NCI-H69 (cell line): ENCODE measurements at places on chromosomes 12 and 14.

DNA sequence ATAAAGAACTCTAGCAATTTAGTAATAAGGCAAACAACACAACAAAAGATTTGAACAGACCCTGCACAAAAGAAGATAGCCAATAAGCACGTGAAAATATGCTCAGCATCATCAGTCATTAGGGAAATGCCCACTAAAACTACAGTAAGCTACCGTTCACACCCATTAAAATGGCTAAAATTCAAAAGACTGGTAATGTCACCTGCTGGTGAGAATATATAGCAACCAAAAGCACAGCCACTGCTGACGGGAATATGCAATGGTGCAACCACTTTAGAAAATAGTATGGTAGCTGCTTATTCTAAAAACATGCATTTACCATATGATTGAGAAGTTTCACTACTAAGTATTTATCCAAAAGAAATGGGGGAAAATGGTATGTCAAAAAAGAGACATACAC is 74.9 kb downstream of the DPF3 start:
- no peak for DNase-seq

GRCh38 chr14:50109342-50109741 is 7.0 kb downstream of the VCPKMT start:
- peak; percentile 28 for DNase-seq

DNA sequence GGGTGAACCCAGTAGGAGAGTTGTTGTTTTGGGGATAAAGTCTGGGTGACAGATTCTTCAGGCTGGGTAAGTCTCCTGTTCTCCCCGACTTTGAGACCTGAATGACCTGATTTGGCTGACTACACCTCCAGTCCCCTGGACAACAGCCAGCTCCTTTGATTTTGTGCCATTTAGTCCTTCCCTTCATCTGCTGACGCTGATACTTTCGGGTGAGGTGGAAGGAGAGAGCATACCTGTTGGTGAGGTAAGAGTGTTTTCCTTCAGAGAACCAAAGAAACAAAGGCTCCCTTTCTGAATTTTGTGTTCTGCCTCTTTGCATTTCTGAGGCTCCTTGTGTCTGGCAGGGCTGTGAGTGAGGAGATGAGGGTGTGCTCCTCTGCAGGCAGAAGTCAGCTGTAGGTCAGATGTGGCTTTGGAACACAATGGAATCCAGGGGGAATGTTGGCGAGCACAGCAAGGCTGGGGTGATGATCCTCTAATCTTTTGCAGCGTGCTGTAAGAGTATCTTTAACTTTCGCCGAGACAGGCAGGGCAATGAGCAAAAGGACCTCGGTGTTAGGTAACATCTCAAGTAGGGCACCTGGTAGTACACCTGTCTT is 12.1 kb downstream of the ETV6 start:
- DNase-seq, result no peak

GRCh38 chr12:123033392-123034021 is 53.0 kb downstream of the ARL6IP4 start:
- DNase-seq, result no peak

DNA sequence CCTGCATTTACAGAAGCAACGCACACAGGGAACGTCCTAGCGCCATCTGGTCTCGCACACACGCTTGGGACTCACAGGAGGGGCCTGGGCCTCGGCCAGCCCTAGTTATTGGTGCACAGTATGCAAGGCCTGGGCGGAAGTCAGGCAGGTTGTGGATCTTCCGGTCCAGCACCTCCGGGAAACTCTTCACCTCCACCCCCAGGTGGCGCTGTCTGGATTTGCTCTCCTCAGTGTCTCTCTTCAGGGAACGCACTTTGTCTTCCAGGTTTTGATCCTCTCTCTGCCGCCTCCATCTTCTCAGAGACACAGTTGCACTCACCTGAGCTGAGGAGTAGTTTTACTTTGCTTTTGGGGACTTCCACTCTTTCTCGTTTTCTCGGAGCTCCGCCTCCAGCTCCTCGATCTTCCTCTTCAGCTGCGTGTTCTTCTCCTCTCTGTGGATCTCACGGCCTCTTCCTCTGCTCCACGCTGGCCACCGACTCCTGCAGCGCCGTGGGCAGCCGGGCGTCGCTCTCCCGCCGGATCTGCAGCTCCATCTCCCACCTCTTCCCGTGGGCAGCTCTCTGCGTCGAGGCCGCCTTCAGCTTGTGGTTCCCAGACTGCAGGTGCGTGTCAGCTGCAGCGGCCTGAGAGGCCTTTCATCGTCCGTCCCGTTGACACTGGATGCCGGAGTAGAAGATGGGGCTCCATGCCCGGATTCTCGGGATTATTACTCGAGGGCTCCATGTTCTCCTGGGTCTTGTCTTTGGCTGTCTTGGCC is 933.8 kb downstream of the TMEM121 start:
- DNase-seq, result peak; percentile 55

DNA sequence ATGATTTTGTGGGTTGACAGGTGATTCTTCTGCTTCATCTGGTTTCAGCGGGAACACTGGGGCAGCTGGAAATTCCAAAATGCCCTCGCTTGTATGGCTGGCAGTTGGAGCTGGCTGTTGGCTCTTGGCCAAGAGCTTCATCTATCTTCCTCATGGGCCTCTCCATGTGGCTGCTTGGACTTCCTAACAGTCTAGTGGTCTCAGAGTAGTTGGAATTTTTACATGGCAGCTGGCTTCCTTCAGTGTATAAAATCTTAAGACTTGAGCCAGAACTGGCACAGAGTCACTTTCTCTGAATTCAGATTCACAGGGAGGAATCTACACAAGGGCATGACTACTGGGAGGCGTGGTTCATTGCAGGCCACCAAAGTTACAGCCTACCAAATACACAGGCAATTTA is 204.9 kb upstream of the RMST start:
- peak; percentile 80 for DNase-seq

- peak; percentile 52 for DNase-seq
Measured at GRCh38 chr12:105741786-105742566, 396.8 kb downstream of the NUAK1 start.
